Sigmoid colon (tissue), 7 donors: ENCODE measurements at places on chromosomes 7 and 10.

- no peak for DNase-seq
These were observed 55.3 kb downstream of the SLC25A13 start for GRCh38 chr7:96266580-96266979.

GRCh38 chr10:113754768-113755167, 3.3 kb downstream of the PLEKHS1 start:
- no peak for DNase-seq

DNA sequence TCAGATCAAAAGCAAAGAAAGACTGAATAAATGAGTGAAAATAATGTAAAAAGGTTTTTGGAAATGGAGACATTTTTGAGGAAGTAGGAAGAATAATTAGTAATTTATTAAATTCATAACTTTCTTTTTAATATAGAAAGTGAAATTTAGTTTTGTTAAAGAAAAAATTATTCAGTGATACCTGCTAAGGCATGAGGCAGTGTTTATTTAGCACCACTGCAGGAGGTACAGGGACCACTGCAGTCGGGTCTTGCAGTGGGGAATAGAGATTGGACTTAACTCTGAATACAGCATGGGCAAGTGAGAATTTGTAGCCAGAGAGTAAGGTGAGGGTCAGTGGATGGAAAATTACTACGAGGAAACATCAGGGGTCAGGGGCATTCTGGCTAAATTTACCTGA, 39.9 kb downstream of the TPST1 start:
- DNase-seq: no peak

DNA sequence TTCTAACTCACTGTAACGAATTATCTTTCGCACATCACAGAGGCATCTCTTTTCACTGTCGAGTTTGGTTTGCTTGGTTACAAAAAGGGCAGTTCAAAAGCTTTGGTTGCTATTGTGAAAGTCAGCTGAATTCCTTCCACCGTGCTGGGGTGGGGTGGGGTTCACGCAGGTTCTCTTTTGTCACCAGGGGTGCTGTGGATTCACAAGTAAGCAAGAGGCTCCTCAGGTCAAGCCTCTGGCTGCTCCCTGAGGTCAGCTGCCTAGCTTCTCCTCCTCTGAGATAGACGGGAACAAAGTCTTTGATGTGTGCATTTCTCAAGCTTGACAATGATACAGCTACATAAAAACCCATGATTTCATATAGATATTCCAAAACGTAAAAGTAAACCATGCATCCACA, 47.7 kb downstream of the EGFR start:
- DNase-seq: no peak

GRCh38 chr10:76404531-76404930, 973.1 kb downstream of the LRMDA start:
- no peak for DNase-seq

- no peak for DNase-seq
These were observed 172.9 kb upstream of the MGMT start for GRCh38 chr10:129293991-129294700.

DNA sequence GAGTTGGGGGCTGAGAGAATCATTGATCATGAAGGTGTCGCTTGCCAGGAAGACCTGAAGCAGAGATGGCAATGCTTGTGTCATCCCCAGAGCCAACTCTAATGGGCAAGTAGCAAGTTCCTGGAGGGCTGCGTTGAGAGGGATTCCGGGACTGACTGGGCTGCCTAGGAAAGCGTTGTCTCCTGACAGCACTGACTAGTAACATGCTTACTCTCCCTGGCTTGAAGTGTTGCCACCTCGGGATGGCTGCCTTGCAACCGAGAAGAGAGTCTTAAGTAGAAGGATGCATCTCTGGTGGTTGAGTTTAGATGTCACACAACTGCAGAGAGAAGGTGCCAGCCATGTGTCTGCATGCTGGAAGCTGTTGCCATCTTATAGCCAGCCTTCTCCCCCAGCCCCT, 453.4 kb downstream of the PLXNA4 start:
- no peak for DNase-seq

DNA sequence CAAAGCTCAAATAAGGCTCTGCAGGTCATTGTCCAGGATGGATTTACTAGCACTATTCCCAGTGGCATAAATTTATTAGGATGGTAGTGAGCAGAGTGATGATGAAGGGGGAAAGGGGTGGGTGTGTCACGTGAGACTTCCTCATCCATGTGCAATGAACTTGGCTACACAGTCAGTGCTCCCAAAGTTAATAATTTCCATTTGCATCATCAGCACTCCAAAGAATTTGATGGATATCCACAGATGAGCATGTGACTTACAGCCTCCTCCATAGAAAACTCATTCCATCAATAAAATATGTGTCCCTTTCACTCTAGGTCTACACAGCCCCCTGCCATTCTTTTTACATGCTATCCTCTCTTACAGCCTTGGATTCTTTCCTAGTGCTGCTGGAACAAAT, 142.6 kb upstream of the PLPP4 start:
- DNase-seq: no peak

GRCh38 chr10:133302230-133302629, 6.4 kb downstream of the TUBGCP2 start:
- DNase-seq: no peak

GRCh38 chr7:48118041-48118440, 29.0 kb downstream of the UPP1 start:
- DNase-seq: no peak

- DNase-seq: no peak
These were observed 41.7 kb downstream of the HYCC1 start for GRCh38 chr7:22972207-22972606.

- DNase-seq: no peak
These were observed 219.3 kb downstream of the DNAJB6 start for GRCh38 chr7:157555944-157556641.
